Fibroblast of skin of right quadriceps (primary cell): ENCODE measurements at places on chromosomes 6 and 20.
A peak's percentile ranks its signal among the peaks of the same experiment; 100 is the strongest.

DNA sequence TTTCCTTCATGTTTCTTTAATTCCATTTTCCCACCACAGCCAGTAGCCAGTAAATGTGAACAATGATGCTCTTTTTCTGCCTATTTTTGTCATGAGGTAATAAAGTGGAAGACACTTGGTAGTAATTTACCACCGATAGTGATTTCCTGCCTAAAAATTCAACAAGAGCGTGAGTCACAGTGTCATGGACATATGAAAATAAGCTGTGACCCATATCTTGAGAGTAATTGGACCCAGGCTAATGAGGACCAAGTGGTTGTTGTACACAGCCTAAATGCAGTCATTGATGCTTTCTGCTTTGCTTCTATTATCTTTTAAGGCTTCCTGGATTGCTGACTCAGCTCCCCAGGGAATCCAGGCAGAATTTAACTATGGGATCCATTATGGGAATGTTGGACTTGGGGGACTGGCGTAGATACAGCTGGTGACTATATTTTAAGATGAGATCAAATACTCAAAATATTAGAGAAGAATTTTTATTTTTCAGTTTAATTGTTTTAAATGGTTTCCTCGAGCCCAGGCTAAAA, 265.9 kb upstream of the FERMT1 start:
- DNase-seq, result peak; percentile 65

DNA sequence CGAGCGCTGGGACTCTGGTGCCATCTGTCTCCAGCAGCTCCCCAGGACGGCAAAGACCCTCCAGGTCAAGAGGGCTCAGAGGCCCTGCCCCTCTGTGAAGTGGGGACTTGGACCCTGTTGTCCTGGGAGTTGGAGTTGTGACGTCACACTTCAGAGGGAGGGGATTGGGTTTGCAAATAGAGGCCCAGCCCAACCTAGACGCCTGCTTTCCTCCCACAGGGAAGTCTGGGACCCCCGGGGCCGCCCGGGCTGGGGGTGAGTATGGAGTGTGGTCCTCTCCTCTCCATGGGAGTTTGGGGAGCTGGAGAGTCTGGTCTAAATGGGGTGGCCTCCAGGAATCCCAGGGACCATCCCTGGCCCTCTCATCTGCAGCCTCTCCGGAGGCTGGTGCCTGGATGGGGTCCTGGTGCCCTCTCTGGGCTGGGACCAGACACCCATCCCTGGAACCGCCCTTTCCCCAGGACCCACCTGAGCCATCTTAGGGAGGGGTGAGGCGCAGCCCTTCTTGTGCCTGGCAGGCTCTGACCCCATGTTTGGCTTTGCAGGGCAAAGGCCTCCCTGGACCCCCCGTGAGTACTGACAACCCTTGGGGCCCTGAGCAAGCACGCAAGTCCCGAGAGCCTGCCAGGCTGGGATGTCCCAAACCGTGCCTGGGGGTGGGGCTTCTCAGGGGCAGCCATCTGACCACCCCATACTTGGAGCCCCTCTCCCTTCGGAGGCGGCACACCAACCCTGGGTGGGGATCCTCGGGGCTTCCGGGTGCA, 4.3 kb downstream of the COL9A3 start:
- no peak for DNase-seq

GRCh38 chr6:31020057-31020456, 9.8 kb downstream of the MUC22 start:
- no peak for DNase-seq

DNA sequence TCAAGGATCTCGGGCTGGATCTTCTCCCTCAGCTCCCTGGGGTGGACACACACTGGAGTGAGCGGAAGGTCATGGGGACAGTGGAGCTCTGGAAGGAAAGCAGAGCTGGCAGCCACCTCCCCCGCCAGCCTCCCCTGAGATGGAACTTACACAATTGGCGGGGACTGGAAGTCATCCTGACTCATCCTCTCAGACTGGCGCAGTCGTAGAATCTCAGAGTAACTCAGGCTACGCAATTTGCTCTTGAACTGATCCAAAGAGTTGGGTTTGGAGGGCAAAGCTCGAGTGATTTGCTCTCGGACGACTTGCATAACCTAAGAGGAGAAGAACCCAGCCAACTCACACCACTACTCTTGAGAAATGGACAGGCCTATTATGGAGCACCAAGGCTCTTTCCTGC, 34.8 kb downstream of the ELMO2 start:
- DNase-seq, result no peak

- no peak for DNase-seq
These were observed 30.4 kb upstream of the MROH8 start for GRCh38 chr20:37209661-37210314.

DNA sequence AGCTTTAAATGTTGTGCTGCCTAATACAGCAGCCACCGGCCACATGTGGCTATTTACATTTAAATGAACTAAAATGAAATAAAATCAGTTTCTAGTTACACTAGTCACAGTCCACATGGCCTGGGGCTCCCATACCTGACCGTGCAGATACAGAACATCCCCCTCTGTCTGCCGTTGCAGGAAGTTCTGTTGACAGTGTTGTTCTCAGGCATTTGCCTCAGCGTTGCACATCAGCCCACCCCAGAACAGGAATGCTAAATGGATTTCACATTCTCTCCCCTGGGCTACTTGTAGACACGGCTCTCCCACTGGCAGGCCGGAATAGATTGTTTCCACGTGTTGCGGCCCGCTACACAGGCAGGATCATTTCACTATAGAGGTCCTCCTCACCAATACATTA, 26.3 kb downstream of the JAG1 start:
- DNase-seq, result peak; percentile 57

DNA sequence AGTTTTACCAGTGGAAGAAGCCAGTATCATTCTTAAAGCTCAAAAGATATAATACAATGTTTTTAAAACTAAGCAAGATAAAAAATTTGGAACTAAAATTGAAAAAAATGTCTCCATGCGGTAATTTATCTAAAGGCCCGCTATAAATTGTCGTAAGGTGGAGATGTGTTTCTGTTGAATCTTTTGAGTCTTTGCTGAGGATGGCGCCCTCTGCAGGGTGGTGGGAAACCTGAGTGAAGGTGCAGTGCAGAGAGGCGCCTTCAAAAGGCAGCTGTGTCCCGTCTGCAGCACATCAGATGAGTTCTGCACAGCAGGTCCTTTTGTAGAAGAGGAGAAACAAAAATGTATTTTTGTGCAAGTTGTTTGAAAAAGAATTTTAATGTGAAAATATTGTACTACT, 29.4 kb upstream of the KIF25 start:
- DNase-seq, result no peak

DNA sequence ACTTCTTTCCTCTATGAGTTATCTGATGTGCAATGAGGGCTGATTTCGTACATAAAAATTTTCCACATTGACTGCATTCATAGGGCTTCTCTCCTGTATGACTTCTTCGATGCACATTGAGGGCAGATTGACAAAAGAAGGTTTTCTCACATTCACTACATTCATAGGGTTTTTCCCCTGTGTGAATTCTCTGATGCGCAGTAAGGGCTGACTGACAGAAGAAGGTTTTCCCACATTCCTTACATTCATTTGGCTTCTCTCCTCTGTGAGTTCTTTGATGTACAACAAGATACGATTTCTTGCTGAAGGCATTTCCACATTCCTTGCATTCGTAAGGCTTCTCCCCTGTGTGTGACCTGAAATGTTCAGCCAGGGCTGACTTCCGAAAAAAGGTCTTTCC, 11.4 kb downstream of the ZNF334 start:
- no peak for DNase-seq

GRCh38 chr6:117075218-117075617, 190.1 kb upstream of the VGLL2 start:
- no peak for DNase-seq

DNA sequence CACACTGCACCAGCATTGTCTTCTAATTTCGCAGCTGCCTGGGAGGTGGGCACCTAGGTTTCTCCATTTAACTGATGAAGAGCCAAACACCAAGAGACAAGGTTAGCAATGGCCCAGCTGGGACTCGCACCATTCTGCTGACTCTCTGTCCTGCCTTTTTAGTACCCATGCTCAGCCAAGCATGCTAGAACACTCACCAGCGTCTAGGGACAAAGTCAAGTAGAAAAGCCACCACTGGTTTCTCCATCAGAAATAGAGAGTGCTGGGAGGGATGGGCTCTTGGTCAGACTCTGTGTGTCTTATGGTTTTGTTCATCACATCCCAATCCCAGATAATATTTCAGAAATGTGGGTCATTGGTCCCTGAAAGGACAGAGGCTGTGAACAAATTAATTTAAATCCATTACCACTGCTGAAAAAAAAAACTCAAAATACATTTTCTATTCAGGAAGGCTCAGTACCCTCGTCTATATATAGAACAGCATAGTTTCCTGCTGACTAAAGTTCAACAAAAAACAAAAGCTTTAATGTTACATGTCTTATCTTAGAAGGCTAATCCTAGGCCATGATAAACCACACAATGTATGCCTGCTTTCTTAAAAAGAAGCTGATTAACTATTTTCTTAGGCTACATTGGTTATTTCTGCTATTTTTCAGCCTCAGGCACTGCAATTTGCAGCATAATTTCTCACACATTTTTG, 111.0 kb downstream of the TBC1D7 start:
- DNase-seq, result peak; percentile 47

- DNase-seq, result peak; percentile 34
These were observed 10.8 kb upstream of the ARMC2 start for GRCh38 chr6:108837236-108837971.

DNA sequence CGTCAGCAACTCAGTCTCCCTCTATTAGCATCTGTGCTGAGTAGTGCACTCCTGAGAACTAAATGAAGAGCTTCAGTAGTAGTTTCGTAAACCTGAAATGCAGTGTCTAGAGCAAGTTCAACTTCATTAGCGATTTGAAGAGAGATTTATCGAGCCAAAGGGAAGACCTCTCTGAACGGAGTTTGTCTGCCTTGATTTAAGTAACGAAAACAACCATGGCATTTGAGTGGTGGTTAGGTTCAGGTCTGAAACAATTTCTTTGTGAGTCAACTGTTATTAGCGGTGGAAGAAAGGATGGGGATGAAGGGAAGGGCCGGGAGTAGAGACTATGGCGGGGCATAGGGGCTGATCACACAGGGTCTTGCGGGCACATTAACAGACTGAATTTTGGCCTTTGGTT, 150.5 kb downstream of the BCAS1 start:
- DNase-seq, result no peak

- peak; percentile 92 for DNase-seq
These were observed 223.7 kb upstream of the SULF2 start for GRCh38 chr20:48008850-48009515.

GRCh38 chr6:104995989-104996617, 39.2 kb downstream of the LIN28B start:
- DNase-seq, result peak; percentile 25

GRCh38 chr6:82381278-82381677, 17.7 kb downstream of the TPBG start:
- no peak for DNase-seq

DNA sequence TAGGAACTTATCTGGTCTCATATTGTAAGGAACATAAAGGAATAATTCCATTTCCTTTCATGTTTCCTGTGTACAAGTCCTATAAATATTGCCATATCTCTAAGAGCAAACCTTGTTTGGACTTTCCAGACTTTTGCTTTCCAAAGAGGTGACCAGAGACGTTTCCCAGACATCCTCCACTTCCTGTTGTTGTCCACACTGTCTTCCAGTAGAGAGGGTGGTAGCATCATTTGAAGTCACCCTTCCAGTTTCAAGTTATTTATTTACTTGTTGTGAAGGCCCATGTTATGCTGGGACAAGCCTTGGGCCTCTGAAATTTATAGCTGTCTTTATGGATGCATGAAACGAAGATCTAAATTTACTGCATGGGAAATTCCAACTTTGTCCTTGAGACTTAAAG, 10.6 kb upstream of the TGM3 start:
- no peak for DNase-seq

GRCh38 chr6:36386495-36387439, 702 bp downstream of the ETV7 start:
- peak; percentile 35 for DNase-seq

GRCh38 chr6:14887181-14887580, 358.7 kb upstream of the JARID2 start:
- no peak for DNase-seq

- DNase-seq, result peak; percentile 32
These were observed 56.5 kb downstream of the CD40 start for GRCh38 chr20:46174469-46175126.

DNA sequence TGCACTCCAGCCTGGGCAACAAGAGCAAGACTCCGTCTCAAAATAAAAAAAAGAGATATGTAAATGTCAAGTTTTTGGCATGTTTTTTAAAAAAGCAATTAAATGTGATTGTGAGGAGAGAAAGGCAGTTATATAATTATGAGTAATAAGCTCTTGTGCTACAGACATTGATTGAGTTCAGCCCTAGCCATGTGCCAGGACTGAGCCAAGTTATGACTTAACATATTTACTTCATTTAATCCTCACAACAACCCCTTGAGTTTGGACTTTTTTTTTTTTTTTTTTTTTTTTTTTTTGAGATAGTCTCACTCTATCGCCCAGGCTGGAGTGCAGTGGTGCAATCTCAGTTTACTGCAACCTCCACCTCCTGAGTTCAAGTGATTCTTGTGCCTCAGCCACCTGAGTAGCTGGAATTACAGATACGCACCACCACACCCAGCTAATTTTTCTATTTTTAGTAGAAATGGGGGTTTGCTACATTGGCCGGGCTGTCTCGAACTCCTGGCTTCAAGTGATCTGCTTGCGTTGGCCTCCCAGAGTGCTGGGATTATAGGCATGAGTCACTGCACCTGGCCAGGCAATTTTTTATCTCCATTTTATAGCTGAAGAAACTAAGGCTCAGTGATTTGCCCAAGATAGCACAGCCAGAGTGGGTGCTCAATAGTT, 15.0 kb upstream of the CSE1L start:
- no peak for DNase-seq

- DNase-seq, result no peak
These were observed 250.8 kb upstream of the HTR1E start for GRCh38 chr6:86686496-86686895.

- DNase-seq, result no peak
These were observed 77.2 kb downstream of the THBS2 start for GRCh38 chr6:169176361-169176991.

- DNase-seq, result no peak
These were observed at the start of gene INSM1 for GRCh38 chr20:20367575-20368417. Gene INSM1 (plus strand): TSS chr20:20368104. CDS start chr20:20368268, 164 bp downstream.

- DNase-seq, result no peak
These were observed 28.8 kb downstream of the FERMT1 start for GRCh38 chr20:6094063-6094462.

DNA sequence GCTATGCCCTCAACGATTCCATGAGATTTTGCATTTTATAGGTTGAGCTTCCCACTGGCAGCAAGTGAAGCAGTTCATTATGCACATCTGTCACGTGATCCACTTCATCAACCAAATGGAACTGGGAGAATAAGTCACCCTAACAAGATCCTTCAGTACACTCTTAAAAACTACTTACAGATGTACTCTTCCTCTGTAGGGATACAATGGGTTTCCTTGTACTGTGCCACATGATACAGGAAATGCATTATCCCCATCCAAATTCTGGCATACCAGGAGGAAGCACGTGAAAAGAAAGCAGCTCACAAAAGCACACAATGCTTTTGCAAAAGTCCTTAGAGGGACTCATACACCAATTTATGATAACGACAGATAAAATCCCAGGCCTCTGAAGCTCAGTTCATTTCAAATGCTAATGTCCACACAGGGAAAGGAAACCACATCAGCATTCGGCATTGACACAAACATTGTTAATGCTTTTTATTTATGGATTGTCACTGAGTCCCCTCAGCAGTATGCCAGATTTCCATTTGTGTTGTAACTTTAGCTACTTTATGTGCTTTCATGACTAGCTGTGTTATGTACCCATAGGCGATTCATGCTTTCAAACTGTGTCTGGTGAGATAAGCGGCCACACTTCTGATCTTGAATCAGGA, 58.1 kb upstream of the REV3L start:
- no peak for DNase-seq
